ENCODE measurements at places on chromosomes 1 and 21.
A peak's percentile ranks its signal among the peaks of the same experiment; 100 is the strongest.

DNA sequence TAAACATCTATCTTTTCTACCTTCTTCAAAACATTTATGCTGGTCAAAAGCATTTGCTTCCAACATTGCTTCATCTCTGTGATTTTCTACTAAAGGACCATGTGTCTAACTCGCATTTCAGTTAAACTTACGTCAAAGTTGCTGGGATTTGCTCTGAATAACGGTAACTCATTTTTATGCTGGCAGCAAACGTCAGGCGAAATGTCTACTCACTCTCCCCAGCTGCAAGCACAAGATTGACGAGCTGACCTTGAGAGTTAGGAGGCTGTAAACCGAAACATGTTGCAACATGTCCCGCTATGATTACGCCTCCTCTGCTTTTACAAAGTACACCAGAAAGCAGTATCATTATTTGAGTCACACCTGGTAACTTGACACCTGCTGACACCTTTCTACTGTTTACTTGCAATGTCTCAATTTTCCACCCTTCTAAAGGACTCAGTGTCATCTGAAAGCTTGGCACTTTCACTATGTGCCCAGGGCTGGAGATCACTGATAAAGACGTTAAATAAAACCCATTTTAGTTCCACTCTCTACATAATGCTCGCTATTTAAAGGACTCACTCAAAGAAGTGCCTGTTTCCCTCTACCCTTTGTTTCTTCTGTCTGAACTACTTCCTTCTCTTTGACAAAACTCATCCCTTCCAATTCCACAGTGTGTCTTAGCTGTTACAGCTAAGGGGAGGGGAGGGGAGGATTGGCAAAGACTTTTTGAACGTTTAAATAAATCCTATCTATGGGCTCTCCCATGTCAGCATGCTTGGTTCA is 111.9 kb downstream of the PTPN14 start:
- no peak for DNase-seq

GRCh38 chr1:185533596-185533995 is 200.6 kb upstream of the HMCN1 start:
- DNase-seq = no peak

DNA sequence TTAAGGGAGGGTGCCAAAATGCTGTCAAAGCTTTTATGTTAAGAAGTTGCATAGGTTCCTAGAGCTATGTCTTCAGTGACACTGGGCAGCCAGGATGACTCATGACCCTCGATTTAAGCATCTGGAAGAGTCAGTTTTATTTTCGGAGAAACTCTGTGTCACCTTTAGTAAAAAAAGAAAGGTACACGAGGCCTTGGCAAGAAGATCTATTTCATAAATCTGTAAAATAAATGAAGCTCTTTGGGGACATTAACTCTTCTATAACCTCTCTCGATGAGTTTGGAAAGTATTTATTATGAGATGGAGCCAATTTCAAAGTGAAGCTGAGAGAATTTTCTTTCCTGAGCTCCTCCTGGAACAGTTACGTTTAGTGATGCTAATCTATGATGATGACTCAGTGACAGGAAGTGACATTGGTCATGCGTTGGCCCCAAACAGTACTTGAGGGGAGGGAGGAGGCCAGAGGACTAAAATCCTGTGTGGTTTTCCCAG is 156.5 kb downstream of the HLX start:
- DNase-seq = no peak

DNA sequence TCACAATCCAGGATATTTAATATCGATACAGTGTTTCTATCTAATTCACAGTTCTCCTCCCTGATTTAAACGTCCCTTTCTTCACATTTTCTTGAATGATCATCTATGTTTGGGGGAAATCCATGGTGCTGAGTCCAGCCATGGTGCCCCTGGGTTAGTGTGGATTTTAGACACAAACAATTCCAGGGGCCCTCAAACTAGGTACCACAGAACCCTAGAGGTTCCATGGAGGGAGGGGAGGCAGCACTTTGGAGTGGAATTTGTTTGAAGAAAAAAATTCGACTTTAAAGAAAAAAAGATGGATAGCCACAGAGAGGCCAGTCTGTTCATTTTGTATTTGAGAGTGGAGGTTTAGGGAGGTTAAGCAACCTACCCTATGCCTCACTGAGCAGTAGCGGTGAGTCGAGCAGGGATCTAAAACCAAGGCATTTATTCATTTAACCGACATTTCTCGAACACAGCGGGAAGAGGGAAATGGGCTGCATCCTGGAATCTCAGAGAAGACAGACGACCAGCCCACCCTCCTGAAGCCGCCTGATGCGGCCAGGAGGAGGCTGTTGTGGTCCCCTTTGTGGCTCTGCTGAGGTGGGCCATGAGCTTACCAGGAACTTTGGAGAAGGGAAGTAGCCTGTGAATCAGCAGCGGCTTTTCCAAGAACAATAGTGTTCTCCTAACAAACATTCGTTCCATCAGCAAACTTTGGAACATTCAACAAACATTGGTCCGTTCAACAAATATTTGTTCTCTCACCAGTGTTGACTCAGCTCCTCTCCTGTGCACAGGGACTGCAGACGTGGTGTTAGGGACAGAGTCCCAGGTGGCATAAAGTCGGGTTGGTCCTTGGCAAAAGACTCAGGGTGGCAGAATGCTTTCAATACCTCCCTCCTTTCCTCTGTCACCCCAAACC is 103.5 kb upstream of the ZBTB40 start:
- no peak for DNase-seq

- no peak for DNase-seq
Observed at GRCh38 chr1:174671826-174672225, 224.1 kb downstream of the GPR52 start.

DNA sequence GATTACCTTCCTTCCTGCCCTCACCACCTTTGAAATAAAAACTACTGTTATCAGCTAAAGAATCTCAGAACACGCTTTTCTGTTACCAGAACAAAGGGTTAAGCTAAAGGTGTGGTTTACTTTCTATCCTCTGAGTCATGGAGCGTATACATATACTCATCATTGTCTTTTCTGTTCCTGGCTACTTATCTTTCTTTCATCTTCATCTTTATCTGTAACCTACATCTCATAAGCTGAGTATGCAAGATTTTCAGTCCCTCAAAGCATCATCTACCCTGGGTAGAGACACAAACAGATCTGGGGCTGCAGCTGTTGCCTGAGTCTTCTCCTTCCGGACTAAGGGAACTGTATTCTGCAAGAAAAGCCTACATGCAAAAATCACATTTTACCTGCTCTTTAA is 75.6 kb downstream of the LMO4 start:
- no peak for DNase-seq

- DNase-seq = no peak
Observed at GRCh38 chr1:82177192-82177591, 376.5 kb downstream of the ADGRL2 start.

DNA sequence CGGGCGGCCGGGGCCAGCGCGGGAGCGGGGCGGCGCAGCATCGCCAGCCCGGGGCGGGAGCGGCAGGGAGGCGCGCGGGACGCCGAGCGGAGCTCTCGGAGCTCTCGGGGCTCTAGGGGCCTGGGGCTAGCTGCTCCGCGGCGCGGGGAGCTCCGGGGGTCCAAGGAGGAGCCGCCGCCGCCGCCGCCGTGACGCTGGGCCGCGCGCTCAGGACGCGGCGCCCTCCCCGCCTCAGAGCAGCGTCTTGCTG is 147 bp downstream of the CLSTN1 start:
- no peak for DNase-seq

GRCh38 chr1:36847186-36847585 is 187.1 kb downstream of the GRIK3 start:
- DNase-seq = no peak

GRCh38 chr1:208637181-208637580 is 393.0 kb upstream of the PLXNA2 start:
- no peak for DNase-seq

DNA sequence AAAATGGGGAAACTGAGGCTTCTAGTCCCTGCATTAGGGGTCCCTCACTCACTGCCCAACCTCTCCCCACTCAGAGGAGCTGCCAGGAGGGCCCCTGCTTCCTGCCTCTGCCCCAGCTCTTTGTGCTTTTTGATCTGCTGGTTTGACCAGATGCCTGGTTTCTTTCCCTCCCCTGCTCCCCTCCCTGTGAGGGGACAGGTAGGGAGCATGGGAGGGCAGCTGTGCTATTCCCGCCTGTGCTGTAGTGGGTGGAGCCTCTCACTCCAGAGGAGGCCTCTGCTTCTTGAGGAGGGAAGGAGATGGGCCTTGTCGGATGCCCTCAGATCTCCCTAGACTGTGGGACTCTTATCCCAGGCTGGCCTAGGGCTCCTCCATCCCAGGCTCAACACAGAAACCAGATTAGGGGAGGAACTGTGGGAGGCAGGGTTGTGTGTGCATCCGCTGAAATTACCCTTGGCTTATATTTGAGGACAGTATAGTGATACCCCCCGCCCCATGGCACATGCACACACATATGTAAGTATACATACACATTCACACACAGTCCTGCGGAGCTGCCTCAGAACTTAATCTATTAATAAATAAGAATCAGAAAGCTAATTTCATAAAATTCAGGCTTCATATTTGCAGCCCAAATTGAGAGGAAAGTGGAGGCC is 4.6 kb downstream of the BOLA1 start:
- no peak for DNase-seq

DNA sequence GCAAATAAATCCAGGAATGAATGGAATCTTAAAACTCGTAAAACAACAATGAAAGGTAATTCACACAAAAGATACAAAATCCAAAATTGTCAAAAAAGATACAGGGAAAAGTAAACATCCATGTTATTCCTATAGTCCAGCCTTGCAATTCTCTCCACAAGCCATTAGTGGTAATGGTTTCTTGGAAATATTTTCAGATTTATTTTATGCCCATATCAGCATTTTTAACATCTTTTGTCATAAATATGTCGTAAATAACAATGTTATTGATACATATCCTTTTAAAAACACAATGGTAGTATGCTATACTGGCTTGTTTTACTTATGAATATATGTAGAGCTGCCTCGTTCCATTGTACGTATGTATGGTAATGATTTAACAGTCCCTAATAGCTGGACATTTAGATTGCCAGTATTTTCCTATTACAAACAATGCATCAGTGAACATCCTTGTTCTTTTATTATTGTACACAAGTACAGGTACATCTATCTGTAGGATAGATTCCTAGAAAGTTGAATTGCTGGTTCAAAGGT is 30.6 kb downstream of the DNTTIP2 start:
- DNase-seq = no peak

GRCh38 chr21:44927587-44928461 is 7.1 kb upstream of the ITGB2 start:
- DNase-seq = peak; percentile 92

DNA sequence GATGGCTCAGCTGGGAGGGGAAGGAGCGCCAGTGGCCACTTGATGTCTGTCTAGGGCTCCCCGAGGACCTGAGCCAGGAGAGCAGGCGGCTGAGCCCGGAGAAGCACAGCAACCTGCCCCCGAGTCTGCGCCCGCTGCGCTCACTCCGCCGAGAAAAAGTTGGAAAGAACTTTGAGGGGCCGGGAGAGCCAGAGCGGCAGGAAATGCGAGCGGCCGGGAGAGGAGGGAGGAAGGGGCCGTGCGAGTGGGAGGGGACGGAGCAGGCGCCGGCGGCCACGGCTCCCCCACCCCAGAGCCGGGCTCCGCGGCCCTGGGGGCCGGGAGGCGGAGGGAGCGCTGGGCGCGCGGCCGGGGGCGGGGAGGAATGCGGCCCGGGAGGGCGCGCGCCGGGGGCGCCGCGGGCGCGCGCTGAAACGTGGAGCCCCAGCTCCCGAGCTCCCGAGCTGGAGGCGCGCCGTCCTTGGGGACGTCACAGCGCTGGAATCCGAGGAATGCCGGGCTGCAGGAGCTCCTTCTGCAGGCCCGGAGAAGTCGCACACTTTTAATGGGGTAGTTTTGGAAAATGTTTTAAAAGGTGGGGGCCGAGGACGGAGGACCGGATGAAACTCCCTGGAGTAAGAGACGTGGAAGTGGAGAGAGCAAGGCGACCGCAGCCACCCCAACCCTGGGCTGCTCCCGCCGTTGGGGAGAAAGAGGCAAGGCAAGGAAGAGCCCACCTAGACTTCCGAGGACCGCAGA is at the start of gene PTPN14:
PTPN14 (minus strand) TSS at position 167 of the 738 bp plus-strand sequence. CDS start 86,799 bp downstream, outside the sequence.
- DNase-seq = no peak

GRCh38 chr1:51519865-51520699 is 1.0 kb upstream of the EPS15 start:
- DNase-seq = no peak

- no peak for DNase-seq
Observed at GRCh38 chr1:159929155-159930051, 4.1 kb upstream of the TAGLN2 start.

- DNase-seq = no peak
Observed at GRCh38 chr21:46216132-46216747, 12.3 kb downstream of the LSS start.

- no peak for DNase-seq
Observed at GRCh38 chr1:80170811-80171485, 1164.4 kb upstream of the ADGRL4 start.

DNA sequence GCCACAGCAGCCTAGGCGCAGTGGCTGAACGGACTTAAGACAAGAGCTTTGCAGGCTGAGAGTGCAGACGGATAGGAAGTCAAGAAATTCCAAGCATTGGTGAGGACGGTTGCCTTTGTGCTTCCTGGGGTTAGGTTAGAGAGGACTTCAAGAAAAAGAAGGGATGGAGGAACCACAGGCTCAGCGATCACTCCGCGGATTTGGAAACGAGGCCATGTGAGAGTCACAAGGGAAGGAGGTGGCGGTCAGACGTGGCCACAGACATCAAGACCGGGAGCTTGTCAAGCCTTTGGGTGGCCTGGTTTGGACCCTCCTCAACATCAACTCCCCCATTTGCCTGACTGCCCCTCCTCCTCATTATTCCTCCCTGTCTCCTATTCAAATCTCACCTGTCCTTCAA is 62.3 kb downstream of the NID1 start:
- DNase-seq = no peak

DNA sequence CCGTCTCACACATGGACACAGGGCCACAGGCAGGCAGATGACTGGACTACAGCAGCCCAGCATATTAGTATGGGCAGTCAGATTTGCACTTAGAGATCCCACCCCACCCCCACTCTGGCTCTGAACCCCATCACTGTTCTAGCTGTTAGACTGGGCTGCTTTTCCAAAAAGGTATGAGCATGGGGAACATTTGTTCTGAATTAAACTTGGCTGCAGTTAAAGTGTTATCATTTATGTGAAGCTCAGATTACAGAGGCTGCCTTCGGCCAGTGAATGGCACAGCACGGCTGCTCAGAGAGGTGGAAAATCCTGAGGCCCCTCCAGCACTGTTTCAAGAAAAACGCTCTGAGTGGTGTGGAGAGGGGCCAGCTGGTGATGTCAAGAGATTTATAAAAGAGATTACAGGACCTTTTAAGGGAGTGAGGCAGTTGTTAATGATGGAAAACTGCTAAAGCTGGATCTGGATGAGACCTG is 6.9 kb upstream of the NOS1AP start:
- no peak for DNase-seq

Measured in activated T-cell treated with anti-CD3 and anti-CD28 coated beads for 4 hours (primary cell).